Activated CD8-positive, alpha-beta memory T cell treated with anti-CD3 and anti-CD28 coated beads for 48 hours (primary cell): ENCODE measurements at places on chromosomes 12 and 14.

DNA sequence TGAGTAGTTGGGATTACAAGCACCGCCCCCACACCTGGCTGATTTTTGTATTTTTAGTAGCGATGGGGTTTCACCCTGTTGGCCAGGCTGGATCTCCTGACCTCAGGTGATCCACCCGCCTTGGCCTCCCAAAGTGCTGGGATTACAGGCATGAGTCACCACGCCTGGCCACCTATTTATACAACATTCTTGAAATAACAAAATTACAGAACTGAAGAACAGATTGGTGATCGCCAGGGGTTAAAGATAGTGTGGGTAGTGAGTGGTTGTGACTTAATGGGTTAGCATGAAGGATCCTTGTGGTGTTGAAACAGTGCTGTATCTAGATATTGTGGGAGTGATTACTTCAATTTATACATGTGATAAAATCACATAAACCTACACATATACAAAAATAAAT is 7.4 kb downstream of the GLIPR1L1 start:
- no peak for DNase-seq

GRCh38 chr12:124601706-124602105 is 34.3 kb upstream of the NCOR2 start:
- no peak for DNase-seq

DNA sequence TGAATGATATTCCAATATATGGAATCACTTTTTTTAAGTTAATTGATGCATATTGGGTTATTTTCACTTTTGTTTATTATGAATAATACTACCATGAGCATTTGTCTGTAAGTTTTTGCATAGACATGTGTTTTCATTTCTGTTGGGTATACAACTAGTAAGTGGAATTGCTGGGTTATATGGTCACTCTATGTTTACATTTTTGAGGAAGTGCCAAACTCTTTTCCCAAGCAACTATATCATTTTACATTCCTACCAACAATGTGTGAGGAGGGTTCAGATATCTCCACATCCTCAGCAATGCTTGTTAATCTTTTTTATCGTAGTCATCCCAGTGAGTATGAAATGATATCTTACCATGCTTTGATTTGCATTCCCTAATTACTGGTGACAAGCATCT is 64.0 kb downstream of the MON2 start:
- DNase-seq: no peak

DNA sequence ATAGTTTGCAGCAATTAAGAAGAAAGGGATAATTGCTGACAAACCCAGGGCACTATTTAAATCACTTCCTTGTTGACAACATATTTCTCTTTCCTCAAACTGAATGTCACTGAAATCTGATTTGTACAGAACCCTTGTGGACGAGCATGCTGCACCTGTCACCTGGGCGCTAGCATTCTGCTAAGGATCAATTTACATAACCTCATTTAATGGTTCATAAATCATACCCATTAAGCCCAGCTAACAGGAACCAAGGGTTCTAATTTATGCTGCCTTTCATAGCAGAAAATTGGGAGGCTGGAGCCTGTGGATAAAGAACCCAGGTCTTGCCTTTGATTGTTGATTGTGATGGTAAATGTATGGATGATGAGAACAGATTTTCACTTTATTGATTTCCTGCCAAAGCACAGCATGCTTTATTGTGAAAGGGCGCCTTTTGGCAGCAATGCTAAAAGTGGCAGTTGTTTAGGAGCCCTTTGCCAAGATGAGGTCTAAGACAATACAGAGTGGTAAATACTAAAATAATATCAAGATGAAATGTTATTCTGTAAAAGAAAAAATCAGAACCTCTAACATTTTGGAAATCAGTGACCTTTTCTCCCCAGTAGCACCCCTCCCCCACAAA is 95.4 kb downstream of the NKX2-1 start:
- DNase-seq: no peak

DNA sequence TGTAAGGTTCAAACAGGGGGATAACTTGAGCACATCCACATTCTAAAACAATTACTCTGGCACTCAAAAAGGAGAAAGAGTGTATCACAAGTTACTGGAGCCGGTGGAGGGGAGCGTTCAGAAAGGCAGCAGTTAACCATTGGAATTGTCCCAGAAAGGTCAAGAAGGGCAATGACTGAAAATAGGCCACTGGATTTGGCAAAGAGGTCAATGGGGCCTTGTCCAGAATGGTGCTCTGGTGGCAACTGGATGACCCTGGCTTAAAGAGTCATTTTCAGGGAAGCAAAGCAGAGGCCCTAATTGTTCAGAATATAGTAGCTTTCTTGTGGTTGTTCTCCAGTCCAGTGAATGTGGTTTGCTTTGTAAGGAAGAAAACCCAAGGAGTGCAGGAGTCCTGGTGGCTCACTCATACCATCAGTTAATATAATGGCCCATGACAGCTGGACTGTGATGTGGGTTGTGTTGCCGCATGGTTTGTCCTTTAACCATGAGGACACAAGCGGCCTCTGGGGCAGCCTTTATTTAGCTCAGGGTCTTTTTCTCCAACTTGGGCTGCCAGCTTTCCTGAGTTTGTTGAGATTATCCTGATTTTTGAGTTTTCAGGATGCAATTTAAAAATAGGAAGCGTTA is 142.8 kb upstream of the PELI2 start:
- DNase-seq: no peak

GRCh38 chr12:86959766-86960458 is 703.7 kb upstream of the MGAT4C start:
- DNase-seq: no peak

DNA sequence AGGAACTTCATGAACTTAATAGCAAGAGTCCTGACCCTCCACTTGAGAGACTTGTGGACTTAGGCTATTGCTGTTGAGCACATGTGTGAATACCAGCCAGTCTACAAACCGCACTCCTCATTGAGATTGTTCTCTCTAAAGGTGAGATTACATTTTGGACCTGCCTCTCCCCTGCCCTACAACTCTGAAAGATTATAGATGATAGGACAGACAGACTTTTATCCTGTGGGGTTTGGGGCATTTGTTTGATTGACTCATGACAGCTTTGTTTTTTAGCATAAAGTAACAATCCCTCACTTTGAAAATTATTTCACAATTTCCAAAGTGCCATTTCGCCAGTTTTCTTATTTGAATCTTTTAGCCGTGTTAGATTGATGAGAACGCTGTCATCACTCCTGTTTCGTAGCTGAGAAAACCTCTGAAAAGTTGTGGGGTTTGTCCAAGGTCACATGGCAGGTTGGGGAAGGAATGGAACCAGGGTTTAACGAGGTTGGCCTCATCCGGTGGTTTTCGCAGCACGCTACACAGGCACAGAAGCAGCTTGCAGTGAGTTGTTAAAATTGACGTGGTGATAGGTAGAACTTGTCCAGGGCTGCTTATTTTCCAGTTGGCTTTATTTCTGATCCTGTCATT is 836 bp downstream of the EVL start:
- DNase-seq: no peak

DNA sequence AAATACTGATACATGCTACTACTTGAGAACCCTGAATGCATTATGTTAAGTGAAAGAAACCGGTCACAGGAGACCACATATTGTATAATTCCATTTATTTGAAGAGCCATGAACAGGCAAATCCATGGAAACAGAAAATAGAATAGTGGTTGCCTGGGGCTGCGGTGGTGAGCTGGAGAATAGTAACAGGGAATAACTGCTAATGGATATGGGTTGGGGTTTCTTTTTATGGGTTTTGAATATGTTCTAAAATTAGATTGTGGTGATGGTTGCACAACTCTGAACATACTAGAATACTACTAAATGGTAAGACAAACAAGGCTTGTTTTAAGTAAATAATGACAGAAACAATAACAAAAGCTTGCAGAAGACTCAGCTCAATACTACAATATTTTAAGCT is 293.0 kb downstream of the BTG1 start:
- DNase-seq: no peak

DNA sequence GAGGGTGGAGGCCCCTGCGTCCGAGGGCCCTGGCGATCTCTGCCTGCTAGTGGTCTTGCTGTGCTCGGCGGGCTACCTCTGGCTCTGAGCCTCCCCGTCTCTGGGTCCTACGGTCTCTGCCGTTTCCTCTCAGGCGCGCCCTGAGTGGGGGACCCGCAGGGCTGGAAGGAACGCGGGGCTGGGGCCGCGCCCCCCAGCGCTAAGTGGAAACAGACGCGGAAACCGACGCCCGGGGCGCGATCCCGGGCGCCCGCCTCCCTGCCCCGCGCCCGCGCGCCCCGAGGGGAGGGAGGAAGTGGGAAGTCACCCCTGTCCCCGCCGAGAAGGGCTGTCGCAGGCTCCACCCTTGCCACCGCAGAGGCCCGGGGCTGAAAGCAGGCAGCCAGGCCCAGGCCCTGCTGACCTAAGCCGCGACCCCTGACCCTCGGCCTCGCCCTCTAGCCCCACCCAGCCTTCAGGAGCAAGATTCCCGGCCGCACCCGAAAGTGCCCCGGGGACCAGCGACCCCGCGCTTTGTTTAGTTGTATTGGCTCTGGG is 831 bp downstream of the CRIP1 start:
- DNase-seq: no peak

DNA sequence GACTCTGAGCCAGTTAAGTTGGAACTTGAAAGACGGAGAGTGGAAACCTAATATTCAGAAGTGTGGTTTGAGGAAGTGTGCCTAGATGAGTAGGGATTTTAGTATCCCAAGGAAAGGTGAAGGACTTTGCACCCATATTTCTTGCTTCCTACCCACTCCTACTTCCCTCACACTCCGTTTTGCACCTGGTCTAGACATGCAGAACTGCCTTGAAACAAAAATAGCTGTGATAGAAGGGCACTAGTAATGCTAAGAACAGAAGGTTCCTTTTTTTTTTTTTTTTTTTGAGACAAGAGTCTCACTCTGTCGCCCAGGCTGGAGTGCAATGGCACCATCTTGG is 732 bp upstream of the ARF3 start:
- DNase-seq: no peak

DNA sequence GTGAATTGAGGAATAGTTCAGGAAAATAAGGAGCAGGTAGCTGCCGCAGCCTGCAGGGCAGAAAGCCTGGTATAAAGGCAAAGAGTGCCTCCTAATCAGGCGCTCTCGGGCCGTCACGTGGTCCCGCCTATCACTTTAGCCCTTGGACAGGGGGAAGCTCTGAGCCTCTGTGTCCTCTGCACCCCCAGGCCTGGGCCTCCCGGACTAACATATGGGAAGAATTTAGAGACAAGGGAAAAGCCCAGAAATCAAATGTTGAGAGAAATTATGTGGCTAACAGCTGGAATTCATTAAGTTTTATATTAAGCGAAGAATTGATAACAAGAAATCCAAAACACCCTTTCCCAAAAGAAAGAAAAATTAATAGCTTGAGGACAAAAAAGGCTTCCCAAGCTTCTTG is 417.7 kb downstream of the ATP23 start:
- DNase-seq: no peak

DNA sequence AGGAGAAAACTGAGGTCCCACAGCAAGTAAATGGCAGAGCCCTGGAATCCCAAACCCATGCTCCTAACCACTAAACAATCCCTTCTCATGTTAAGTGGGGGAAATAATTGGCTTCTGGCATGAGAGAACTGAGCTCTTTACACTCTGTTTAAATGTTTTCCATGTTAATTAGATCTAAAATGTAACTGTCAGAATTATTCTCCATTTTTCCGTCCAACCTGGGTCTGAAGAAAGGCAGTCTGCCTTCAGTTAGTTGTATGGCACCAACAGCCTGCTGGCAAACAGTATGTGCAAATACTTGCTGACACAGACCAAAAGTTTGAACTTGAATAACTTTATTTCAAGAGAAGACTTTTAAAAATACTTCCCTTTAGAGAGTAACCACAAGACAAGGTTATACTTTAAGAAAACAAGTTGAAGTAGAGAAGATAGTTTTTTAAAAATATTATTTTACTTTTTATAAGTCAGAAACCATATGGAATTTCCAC is 59.7 kb downstream of the E2F7 start:
- no peak for DNase-seq

DNA sequence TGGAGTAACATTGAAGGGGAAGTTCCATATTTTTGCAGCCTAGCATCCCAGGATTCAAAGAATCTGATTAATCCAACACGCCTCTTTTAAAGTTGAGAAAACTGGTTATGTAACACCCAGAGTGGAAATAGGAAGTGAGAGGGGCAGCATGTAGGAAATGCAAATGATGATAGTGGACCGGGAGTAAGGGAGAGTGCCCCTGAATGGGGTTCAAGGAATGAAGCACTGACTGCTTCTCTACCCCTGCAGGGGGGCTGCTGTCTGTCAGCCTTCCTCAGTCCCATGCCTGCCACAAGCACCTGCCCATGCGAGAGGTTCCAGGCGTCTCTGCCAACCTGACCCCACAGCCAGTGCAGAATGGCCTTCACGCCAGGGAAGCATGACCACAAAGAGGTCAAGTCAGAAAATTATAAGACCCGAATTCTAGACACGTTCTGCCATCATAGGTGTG is 126.5 kb upstream of the CCND2 start:
- DNase-seq: no peak

DNA sequence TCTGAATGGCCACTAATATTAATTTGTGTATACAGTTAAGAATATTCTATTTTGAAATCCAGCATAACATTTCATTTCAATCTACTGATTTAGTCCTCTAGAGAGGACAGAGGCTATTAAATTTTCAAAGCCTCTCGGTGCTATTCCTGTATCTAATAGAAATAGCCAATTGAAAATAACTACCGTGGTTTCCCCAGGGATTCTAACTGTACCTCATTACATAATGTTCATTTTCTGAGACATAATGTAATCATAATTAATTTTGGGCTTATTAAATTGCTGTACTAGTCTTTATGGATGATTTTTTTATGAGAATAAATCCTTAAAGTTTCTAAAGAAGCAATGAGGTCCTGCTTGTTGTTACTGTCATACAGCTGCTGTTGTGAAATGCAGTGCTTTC is 38.6 kb upstream of the ACSS3 start:
- DNase-seq: no peak

GRCh38 chr12:67649261-67649569 is 670 bp downstream of the DYRK2 start:
- DNase-seq: peak; percentile 23

- no peak for DNase-seq
These were observed 29.9 kb downstream of the PXN start for GRCh38 chr12:120235369-120236323.
